ENCODE measurements at places on chromosomes 5 and 9.

DNA sequence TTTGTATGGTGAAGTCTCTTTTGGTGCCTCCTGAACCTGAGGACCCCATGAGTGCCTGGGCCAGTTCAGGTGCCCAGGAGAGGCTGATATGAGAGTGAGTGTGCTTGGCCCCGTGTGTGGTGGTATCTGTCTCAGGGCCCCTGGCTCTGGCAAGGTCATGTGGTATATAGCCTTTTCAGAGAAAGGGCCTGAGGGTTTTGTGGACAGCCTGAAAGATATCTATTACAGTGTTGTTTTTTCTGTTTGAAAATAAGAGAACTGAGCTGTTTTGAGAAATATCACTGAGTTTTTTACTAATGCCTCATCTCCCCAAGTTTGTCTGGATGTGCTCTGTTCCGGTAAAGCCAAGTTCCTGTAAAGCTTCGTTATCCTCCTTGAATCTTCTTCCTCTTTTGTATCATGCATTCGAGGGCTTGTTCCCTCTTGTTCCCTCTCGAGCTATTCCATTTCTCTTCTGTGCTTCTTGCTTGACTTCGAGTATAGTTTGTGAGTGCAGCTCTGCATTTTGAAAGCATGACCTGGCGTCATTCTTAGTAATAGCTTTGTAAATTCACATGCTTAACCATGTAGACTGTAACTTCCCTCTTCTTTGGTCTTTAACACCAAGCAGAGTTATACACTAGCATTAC, 122.3 kb downstream of the MAST4 start:
- no peak for DNase-seq

GRCh38 chr9:89634995-89635742, 30.4 kb downstream of the GADD45G start:
- peak; percentile 51 for DNase-seq

DNA sequence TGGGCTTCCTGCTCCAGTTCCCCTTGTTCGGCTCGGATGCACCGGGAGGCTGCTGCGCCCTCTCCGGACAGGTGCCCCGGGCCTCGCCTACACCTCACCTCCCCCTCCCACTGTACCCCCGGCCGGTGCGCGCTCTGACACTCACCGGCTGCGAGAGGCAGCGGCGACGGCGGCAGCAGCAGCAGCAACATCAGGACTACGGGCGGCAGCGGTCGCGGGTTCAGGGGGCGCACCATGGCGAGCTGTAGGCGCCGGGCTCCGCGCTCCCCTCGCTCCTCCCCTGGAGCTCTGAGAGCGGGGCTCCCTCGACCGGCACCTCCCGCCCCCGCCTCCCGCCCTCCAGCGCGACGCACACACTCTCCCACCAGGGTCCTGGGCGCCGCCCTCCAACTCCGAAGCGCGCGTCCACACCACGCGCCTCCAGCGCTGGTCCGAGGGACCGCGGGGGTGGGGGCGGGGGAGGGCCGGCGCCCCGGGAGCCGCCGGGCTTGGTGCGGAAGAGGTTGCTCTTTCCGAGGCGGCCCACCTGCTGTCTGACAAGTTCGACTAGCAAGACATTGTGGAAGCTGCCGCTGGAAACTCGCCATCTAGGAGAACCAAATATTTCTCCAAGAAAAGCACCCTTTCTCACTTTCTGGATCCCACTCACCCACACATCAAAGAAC, at the start of gene GFRA3:
Gene GFRA3 (minus strand): TSS at position 433 of the 665 bp plus-strand sequence. CDS start 197 bp downstream, at position 236.
- DNase-seq: peak; percentile 28

DNA sequence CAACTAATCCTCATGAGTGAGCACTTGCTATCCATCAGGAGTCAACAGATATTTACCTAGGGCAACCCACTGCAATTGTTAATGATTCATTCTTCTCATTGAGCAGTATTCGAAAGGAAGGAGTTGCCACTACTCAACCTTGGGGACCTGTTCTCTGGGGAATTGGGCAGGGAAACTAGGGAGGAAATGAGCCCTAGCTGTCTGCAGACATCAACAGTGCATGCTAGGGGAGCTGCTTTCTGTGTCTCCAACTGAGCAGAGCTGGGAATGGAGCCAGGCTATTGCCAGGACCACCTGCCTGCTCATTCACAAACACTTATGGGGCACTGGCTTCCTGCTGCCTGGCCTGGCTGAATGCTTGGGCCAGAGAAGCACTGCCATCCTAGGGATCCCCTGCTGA, 183.4 kb downstream of the TMEM38B start:
- DNase-seq: no peak

- peak; percentile 56 for DNase-seq
These were observed 148.7 kb upstream of the SLC12A2 start for GRCh38 chr5:127934791-127935256.

GRCh38 chr5:124474528-124475215, 271.8 kb downstream of the ZNF608 start:
- no peak for DNase-seq

- no peak for DNase-seq
These were observed 267.7 kb downstream of the ADAMTS6 start for GRCh38 chr5:65213921-65214525.

GRCh38 chr9:34463098-34463900, 4.7 kb downstream of the DNAI1 start:
- peak; percentile 57 for DNase-seq

- peak; percentile 32 for DNase-seq
These were observed 28.3 kb downstream of the UHRF2 start for GRCh38 chr9:6441269-6441668.

DNA sequence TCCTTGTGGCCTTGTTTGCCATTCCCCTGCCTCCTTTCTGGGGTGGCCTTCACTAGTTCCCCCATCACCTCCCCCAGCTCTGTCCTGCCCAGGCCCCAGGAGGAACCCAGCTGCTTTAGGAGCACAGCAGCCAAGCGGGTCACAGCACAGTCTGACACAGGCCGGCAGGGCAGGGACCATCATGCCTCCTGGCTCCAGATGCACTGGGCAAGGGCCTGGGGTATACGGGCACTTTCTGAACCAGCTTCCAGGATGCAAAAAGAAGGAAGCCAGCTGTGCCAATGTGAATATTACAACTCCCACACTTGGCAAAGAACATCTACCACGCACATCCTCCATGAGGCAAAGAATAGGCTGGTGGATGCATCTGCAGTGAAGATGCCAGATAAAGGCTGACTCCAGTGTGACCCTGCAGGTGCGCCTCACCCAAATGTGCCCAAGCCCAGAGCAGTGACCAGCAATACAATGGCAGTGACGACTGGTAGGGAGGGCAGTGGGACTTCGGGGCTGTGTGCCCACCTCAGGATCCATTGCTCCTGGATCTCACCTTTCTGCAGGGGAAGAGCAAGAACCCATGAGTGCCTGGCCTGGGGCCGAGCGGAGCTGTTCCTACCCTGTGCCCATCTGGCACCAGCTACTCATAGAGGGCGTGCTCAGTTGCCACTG, 6.3 kb upstream of the IL3 start:
- DNase-seq: no peak

DNA sequence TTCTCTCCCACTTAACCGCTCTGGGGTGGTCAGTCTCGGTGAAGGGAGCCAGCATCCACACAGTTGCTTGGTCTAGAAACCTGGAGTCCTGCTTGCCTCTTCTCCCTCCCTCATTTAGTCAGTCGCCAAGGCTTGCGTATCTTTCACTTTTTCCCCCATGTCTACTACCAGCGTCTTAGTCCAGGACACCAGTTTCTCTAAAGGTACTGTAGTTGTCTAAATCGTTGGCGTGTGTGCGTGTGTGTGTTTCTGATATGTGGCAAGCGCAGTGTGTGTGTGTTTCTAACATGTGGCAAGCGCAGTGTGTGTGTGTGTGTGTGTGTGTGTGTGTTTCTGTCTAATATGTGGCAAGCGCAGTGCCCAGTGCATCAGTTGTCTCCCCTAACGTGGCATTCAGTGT, 641 bp downstream of the ATP6V1G1 start:
- DNase-seq: no peak

DNA sequence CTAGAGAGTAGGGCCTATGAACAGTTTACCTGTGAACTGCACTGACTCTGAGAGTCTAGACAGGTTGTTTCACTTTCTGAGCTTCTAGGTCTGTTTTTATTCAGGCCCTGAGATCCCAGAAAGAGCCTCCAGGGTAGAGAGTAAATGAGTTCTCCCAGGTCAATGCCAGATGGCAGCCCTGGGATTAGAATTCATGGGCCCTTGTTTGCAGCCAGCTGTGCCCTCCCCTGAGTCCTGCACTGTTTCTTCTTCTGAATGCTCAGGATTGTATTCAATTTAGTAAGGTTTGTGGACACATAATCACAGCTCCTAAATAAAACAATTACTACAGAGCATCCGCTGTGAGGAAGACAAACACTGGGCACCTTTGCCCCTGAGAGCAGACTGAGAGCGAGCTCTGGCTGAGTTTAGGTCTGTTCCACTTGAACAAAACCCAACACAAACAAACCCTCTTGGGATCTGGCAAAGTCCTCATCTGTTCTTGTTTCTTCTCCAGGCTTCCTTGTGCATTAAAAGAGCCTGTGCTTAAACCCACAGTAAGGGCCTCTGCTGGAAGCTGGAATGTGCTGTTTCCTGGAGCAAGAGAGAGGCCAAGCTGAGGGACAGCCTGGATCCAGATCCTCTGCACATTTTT, 29.9 kb downstream of the FAM219A start:
- no peak for DNase-seq

GRCh38 chr9:94881940-94882339, 155.4 kb downstream of the AOPEP start:
- DNase-seq: no peak

DNA sequence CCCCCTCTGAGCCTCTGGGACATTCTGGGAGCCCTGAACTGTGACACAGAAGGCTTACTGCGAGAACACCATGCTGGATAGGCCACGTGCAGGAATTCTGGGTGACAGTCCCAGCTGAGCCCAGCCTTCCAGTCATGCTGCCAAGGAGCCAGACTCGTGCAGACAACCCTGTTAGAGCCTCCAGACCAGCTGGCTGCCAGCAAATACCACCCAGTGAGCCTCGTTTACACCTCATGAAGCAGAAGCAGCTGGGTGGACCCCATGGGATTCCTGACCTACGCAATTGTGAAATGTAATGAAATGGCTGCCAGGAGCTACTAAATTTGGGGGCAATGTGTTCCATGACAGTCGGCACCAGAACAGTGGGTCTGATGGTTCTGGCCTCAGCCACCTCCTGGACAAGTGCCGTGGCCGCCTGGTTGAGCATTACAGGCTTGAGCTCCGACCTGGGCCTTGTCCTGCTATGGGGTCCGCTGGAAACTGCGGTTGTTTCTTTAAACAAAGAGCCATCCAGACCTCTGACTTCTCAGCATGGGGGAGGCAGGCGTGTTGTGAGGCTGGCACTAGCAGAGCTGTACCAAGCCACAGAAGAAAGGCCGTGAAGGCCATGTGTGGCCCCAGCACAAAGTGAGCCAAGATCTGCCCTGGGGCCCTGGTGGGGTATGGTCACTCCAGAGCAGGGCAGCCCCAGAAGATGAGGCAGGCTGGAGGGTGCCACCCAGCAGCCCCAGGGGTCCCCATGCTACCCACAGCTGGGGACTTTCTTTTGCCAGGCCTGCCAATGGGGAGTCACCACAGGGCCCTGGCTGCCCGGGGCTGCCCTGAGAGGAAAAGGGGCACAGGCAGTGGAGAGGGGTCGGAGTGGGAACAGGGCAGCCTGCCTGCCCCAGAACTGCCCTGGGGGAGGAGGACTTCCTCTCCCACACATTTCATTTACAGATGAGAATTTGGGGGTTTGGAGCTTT, 19.3 kb upstream of the RXRA start:
- no peak for DNase-seq

DNA sequence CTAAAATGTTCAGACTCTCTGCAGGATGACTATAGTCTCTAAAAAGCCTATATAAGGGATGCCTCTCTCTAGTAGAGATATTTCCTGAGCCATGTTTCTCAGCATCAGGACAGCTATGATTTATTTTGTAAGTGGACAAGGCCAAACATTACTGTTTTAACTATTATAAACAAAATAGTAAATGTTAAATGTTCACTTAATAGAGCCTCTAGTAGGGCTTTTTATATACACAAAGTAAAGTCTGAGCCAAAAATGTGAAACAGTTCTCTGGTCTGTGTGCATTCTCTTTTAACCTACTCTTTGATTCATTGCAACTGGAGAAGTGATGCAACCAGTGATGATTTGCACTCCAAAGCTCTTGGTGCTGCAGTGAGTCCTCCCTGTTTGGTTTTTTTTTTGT, 220.5 kb downstream of the GDNF start:
- peak; percentile 60 for DNase-seq

GRCh38 chr5:11737010-11737409, 167.2 kb downstream of the CTNND2 start:
- no peak for DNase-seq

DNA sequence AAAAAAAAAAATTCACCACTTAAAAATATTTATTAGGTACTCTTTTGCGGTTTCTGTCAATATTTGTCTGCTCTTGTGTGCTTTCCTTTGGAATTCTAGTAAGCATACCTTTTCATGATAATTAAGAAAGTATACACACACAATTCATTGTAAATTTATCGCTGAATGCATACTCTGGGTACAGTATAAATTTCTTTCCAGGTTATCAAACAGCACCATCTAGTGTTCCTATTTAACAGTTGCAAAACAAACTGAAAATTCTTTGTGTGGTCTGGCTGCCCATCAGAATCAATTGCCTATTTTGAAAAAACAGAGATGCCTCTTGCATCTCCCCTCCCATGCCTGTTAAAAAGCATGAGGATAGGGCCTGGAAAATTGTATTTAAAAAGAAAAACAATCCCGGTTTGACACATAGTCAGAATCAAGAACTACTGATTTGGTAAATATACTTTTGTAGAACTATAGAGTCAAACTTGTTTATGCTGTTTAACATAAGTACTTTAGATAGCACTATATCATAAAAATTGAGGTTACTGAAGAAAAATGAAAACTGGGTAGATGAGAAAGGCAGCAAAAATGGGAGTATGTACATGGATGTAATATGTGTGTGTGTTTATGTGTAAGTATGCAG, 16.2 kb downstream of the PGGT1B start:
- DNase-seq: peak; percentile 61

GRCh38 chr5:177303121-177303924, at the start of the genes PRELID1 and RAB24:
PRELID1 (plus strand) TSS chr5:177303799; CDS start chr5:177303986, 187 bp downstream.
RAB24 (minus strand) TSS chr5:177303719; CDS start chr5:177303288, 431 bp downstream.
- DNase-seq: peak; percentile 97

DNA sequence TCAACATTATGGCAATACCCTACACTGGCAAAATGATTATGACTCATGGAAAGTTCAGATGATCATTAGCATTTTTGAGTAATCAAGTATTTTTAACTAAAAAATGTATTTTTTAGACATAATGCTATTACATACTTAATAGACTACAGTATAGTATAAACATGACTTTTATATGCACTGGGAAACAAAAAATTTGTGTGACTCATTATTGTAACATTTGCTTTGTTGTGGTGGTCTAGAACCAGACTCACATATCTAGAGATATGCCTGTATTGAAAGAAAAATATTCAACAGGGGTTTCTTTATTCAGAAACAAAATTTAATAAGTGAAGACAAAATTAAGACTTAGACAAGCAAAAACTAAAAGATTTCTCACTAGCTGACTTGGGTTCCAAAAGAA, 385.3 kb upstream of the RIOK2 start:
- no peak for DNase-seq

- DNase-seq: peak; percentile 5
These were observed 10.8 kb downstream of the ZDHHC11B start for GRCh38 chr5:773517-774264.

DNA sequence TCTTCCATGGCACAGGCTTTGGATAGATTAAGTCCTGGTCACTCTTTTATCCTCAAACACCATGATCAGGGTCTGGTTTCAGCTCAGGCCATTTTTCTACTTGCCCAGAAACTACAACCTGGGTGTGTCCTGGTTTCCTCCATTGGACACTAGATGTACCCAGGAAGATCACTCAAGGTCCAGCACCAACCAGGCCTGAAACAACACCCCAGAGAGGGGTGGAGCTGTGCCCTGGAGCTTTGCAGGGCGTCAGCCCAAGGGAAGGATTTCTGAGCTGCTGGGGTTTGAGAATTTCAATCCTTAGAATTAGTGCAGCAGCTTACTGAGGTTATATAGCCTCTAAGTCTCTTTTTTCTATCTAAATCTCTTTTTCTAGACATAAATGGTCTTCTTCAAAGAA, 722.0 kb downstream of the MTRR start:
- DNase-seq: no peak

Measured in GM03348 (cell line).